Stimulated activated CD8-positive, alpha-beta memory T cell treated with anti-CD3 and anti-CD28 coated beads, Interleukin-7, amount 100 ng/mL, for 48 hours (primary cell): ENCODE measurements at places on chromosomes 2 and 18.

DNA sequence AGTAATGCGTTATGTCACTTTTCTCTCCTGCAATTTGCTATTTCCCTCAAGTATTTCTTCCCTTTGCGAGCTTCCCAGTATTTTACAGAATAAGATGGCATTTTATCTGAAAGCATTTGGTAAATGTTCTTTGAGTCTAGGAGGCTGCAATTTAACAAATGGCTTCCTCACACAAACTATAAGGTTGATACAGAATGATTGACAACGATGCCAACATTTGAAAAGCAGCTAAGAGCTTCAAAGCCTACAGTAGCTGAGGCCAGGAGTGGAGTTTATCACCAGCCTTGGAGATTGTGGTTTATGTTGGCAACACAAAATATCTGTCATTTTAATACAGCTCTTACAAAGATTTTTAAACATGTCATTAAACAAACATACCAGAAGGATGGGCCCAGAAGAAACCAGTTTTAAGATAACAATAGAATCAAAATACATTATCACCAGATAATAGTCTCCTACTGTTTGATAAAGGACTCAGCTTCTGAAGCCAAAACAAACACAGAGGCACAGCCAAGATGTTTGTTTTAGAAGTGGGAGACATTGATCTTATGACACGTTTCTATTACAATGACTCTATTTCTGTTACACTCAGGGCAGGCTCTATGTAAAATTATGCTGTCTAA, 711.4 kb upstream of the ACVR2A start:
- DNase-seq: no peak

DNA sequence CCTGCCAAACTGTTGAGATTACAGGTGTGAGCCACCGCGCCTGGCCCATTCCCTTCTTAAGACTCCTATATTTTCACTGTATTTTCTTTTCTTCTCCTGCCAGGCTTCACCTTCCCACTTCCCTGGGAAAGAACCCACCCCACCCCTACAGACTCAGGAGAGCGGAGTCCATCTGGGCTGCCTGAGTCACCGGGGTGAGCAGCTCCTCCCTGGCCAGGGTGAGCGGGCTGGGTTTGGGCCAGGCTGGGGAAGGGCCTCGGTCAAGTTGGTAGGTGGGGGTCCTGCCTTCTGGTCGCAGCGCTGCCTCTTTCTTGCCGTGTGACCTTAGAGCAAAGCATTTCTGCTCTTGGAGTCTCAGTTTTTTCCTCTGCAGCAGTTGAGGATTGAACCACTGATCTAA, 2.1 kb upstream of the GAREM2 start:
- no peak for DNase-seq

DNA sequence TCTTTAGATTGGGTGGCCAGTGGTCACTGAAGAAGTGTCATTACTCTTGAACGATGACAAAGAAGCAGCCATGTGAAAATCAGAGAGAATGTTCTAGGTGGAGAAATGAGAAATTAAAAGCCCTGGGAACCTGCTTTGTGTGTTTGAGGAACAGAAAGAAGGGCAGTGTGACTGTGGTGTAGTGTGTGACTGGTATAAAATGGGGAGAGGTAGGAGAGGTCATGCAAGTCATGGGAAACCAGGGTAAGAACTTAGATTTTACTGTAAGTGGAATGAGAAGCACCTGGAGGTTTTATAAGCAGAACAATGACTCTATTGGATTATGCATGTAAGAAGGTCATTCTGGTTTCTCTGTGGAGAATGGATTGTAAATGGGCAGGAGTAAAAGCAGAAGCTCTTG, 12.2 kb downstream of the ICOS start:
- DNase-seq: no peak

- no peak for DNase-seq
Observed at GRCh38 chr18:77205769-77206168, 43.9 kb upstream of the GALR1 start.

DNA sequence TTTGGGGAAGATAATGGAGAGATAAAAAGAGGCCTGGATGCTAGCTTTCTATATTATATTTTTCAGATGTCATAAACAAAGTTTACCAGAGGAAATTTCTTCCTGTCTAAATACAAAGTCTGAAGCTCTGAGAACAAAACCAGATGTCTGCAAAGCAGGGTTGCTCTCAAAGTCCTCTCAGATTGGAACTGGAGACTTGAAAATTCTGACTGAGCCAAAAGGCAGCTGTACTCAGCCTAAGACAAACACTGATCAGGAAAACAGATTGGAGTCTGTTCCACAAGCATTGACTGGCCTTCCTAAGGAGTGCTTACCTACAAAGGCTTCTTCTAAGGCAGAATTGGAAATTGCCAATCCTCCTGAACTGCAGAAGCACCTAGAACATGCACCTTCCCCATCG, 25.1 kb downstream of the KDM3A start:
- DNase-seq: no peak

GRCh38 chr18:45619062-45619825, 4.0 kb downstream of the SLC14A2 start:
- DNase-seq: no peak

DNA sequence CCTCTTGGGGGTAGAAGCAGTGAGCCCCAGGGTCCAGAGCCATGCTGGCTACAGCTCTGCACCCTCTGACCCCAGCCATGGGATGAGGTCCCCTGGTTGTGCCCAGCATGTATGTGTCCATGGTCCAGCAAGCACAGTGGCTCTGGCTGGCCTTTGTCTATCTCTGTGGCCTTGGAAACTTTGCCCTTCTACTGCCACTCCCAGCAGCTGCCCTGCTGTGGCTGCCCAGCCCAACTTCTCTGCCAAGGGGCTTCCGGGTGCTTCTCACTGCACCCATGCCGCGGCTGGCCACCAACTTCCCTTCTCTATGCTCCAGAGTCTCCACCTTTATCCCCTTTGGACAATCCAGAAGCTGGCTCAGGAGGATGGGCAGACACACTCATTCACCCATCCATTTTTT, 18.8 kb downstream of the TMEM185B start:
- no peak for DNase-seq

GRCh38 chr2:234218266-234219045, 168.0 kb downstream of the SPP2 start:
- DNase-seq: no peak

DNA sequence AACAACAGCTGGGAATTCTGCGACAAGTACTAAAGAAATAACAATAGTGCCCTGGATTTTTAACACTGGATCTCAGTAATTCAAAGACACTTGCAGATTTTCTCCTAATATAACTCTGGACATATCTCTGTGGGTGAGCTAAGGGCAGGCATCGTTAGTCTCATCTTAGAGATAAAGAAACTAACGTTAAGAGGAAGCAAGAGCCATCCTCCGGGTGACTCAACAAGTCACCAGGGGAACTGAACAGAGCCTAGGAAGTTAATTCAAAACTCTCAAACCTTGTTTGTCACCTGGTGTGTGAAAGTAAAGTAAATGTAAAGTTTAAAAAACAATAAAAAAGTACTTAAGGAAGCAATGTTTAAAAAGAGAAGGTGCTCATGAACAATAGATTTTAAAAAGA, 41.6 kb upstream of the NRP2 start:
- no peak for DNase-seq

DNA sequence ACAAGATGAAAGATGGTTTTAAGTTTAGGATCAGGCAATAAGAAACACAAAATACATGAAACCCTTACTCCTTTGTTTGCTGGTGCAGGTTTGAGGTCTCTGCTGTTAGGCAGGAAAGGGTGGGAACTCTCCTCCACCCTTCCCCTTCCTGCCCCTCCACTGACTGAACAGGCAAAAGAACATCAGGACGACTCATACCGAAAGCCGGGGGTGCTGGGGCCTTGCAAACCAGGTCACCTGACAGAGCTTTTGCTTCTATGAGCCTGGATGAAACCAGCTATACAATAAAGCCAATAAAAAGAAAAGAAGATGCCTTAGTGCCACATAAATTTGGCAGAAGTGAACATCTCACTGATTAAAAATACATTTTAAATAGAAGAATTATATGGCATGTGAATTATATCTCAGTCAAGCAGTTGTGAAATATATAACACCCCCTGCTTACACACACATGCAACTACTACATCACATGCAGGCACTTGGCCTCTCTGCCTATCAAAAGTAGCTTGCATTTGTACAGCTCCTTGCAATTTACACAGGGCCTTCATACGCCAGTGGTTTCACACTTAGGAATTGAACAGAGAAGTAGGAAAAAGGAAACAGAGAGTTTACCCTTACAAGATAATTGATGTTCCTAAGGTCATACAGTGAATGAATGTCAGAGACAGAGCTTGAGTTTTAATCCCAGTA, 215.1 kb upstream of the TRIB2 start:
- DNase-seq: no peak

GRCh38 chr2:67164771-67165522, 232.2 kb upstream of the ETAA1 start:
- DNase-seq: no peak

DNA sequence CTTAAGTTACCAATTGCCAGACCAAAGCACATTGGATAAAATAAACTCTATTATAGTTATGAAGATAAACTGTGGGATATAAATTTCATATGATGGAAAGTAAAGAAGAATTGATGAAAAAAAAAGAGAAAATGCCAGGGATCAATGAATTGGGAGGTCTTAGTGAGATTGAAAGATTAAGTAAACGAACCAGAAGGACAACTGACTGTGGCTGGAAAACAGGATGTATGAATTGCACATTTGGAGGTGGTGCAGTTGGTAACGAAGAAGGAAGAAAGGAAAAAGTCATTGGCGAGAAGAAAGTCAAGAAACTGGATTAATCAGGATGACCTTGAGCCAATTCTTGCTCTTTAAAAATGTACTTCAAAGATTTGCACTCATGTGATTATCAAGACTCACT, 166.7 kb downstream of the NCK2 start:
- no peak for DNase-seq

DNA sequence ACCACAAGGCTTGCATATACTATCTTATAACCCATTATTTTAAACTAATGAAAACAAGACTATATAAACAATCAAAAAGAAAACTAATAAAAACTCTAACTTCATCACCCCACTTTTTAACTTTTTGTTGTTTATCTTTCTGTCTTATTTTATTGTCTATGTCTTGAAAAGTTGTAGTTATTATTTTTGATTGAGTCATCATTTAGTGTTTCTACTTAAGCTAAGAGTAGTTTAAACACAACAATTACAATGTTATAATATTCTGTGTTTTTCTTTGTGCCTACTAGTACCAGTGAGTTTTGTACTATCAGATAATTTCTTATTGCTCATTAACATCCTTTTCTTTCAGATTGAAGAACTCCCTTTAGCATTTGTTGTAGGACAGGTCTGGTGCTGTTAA, 318.7 kb upstream of the ATP5MC3 start:
- DNase-seq: no peak

DNA sequence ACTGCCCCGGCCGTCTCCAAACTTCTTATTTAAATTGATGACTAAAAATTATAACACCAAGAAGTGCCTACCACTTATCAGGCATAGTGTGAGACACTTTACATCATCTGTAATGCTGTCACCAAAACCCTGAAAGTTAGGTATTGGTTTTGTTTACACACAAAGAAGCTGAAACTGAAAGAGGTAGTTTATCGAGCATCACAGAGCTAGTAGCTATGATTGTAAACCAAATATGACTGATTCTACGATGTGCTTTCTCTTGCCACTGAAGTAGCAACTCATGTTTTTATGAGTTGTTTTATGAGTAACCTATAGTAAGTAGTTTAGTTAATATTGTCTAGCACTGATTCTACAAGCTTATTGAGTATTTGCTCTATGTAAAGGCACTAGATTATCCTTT, 31.5 kb downstream of the DYNC1I2 start:
- no peak for DNase-seq

DNA sequence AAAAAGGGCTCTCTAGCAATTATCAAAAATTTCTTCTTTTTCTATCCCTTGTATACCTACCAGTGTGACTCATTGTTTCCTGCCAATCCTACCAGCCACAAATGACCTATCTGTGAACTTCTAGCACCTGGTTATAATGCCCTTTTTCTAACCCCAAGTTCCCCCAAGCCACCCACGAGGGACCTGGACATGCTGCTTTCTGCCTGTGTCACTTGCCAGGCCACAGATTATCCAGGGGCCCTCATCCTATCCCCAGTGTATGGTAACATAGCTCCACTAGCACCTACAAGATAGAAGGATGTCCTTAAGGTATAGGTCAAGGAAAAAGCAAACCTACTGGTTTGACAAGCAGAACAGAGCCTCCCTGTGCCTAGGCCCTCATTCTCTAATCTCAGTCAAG, 26.8 kb downstream of the AAK1 start:
- peak; percentile 45 for DNase-seq

DNA sequence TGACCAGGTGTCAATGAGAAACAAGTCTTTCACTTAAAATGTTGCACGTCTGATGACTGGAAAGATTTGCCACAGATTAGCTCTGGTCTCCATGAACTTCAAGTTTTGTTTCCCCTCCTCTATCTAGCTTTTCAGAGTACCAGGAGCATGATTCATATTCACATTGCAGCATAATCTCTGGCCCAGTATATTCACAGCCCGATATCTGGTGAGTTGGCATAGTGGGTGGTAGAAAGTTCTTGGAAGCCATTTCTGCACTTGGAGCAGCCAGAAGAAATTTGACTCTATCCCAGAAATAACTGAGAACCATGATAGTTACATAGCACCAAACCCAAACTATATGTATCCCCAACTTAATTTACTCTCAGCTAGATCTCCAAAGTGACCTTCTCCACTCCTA, 503.9 kb downstream of the PID1 start:
- no peak for DNase-seq

DNA sequence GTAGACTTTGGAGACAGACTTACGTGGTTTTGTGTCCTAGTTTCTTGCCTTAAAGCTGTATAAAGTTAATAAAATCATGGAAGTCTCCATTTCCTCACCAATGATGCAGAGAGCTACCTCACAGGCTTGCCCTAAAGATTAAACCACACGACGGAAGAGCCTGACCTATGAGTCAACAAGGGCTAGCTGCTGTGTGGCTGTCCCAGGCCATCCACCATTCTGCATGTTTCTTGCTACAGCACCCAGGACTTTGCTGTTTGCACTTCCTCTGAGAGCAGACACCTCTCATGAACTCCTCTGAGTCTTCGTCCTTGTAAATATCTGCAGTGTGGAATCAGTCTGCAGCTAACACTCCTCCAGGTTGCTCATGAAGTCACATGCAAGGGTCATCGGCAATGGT, 160.0 kb upstream of the TRIB2 start:
- peak; percentile 6 for DNase-seq

GRCh38 chr2:196076778-196077568, 8.3 kb upstream of the DNAH7 start:
- DNase-seq: no peak

DNA sequence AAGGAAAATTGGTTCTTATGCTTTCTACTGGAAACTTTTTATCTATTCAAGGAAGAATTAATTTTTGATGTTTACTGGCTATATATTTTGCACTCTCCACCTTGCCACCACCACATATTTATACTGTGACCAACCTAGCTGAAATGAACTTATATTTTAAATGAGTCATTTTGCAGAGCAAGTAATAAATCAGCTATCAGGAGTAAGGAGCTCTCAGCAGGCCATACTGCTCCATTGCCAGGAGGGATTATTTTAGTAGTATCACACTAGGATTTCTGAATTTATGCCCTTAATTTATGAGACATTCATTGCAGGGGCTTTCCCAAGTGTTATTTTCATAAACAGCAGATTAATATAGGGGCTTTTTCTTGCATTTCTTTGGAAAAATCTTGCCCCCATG, 125.8 kb upstream of the CYP1B1 start:
- DNase-seq: no peak
